ENCODE measurements at places on chromosomes 2 and 18. TPM values are rescaled to one million over a fixed set of nuclear protein-coding genes. Genes with fewer than 3 reads are reported as not detected.

Gene EFR3B
- 5.9 TPM for total RNA-seq

Gene SERPINB12
- not detected for total RNA-seq

Gene HRH4
- total RNA-seq = not detected

Gene MAP3K19
- not detected for total RNA-seq

Gene DSG1
- total RNA-seq = not detected

Gene CYP27C1
- 0.59 TPM for total RNA-seq
